ENCODE measurements at places on chromosomes 6 and 20. TPM values are rescaled to one million over a fixed set of nuclear protein-coding genes. Genes with fewer than 3 reads are reported as not detected.
A peak's percentile ranks its signal among the peaks of the same experiment; 100 is the strongest.

The DNAH8 gene
- 0.02 TPM for polyA plus RNA-seq

DNA sequence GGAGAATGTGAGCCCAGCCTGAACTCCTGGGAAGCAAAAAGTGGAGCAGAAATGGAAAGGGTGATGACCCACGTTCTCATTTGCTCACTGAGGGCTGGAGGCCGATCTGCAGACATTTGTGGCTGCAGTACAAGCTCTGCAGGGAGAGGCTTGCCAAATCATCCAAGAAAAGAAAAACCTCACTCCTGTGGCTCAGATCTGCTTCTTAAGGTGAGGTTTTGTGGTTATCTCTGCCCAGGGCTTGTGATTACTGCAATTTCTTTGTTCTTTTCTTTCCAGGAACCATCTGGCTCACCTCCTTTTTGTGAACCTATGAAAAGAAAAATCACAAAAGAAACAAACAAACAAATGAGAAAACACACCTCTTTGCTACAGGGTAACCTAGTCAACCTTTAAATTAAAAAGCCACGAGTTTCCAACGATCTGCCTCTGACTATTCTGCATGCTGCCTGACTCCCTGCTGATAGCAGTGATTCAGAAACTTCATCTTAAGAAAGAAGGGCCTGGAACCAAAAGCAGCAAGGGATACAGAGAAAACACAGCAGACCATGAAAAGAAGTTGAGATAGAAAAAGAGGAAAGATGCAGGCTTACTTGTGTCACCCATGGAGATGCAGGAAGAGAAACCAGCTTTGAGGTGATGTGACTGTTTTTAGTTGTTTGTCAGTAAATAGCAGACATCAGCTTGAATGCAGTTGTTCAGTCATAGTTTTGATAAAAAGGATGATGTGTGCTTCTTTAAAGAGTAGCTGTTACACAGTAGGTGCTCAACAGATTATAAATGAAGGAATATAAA lies 165.1 kb downstream of the LMBRD1 start:
- H3K4me3 ChIP-seq, result no peak overlapping the region
- H3K36me3 ChIP-seq, result no peaks in the 10 kb centered on the region
- H3K27me3 ChIP-seq, result no peaks in the 10 kb centered on the region
- DNase-seq, result no peak
- H3K27ac ChIP-seq, result no peak overlapping the region
- no peaks in the 10 kb centered on the region for H3K4me1 ChIP-seq

GRCh38 chr6:6614096-6614982 lies 25.8 kb downstream of the LY86 start:
- no peak overlapping the region for H3K27ac ChIP-seq
- H3K36me3 ChIP-seq, result no peaks in the 10 kb centered on the region
- no peaks in the 10 kb centered on the region for H3K4me1 ChIP-seq
- no peak for DNase-seq
- peak overlapping the region; percentile 7 for H3K4me3 ChIP-seq
- H3K27me3 ChIP-seq, result no peaks in the 10 kb centered on the region

DNA sequence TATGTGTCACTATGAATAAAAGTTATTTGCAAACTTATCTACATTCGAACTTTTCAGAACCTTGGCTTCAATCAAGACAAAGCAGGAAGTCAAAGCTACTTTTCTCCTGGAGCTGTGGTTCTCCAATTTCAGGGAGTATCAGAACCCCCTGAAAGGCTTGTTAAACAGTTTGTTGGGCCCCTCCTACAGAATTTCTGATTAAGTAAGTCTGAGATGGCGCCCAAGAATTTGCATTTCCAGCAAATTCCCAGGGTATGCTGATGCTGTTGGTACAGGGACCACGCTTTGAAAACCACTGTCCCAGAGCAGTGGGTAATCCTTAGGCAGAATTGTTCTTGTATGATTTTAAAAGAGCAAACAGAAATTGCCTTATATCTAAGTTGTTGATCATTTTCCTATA lies 189.9 kb upstream of the KCNG1 start:
- H3K27ac ChIP-seq, result no peak overlapping the region
- no peaks in the 10 kb centered on the region for H3K27me3 ChIP-seq
- no peaks in the 10 kb centered on the region for H3K36me3 ChIP-seq
- H3K4me3 ChIP-seq, result no peak overlapping the region

DNA sequence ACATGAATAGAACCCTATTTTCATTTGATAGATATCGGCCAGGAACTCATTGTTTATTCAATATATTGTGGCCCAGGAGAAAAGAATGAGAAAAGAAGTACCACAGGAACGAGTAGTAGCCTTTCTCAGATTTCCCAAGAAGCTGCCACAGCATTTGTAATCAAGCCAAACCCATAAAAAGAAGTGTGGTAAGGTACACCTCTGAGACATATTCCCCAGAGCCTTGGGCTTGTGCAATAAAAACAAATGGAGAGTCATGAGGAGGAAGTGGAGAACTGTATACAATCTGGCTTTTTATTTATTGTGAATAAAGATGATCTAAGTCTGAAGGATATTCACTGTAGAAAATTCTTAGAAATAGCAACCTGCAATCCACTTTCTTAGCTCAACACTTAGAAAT lies 36.7 kb downstream of the KIF6 start:
- no peak for DNase-seq
- H3K4me3 ChIP-seq, result no peak overlapping the region
- no peak overlapping the region for H3K27ac ChIP-seq
- no peaks in the 10 kb centered on the region for H3K27me3 ChIP-seq

The LAMA4 gene
- 32.3 TPM for polyA plus RNA-seq

GRCh38 chr6:75480425-75480824 lies 13.2 kb downstream of the FILIP1 start:
- no peaks in the 10 kb centered on the region for H3K4me1 ChIP-seq
- H3K4me3 ChIP-seq, result no peak overlapping the region
- no peaks in the 10 kb centered on the region for H3K27me3 ChIP-seq
- H3K27ac ChIP-seq, result no peak overlapping the region

The PI16 gene
- 7.7 TPM for polyA plus RNA-seq

The PRRT1 gene
- polyA plus RNA-seq, result 16.3 TPM

GRCh38 chr20:58908221-58908620 lies 55.7 kb downstream of the GNAS start:
- no peak overlapping the region for H3K27ac ChIP-seq
- H3K36me3 ChIP-seq, result no peaks in the 10 kb centered on the region
- no peak for DNase-seq

DNA sequence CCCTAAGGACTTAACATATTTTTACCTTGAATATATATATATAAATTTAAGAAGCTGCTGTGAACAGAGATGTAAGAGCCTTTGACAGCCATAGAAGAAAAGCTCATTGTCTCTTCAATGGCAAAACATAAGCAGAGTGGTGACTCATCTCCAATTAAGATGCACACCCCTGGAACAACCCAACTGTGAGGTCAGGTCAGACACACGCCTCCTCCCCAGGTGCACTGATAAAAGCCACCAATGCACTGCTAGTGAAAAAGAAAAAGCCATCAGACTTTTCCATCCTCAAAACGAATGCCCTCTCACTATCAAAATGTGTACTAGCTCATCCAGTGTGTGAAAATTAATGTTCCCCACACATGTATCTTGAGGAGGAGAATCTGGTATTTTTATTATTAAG lies 100.1 kb downstream of the SMLR1 start:
- no peak overlapping the region for H3K4me3 ChIP-seq
- peaks cover 3% of the 10 kb centered on the region for H3K4me1 ChIP-seq
- no peak for DNase-seq
- no peaks in the 10 kb centered on the region for H3K36me3 ChIP-seq
- no peaks in the 10 kb centered on the region for H3K27me3 ChIP-seq

GRCh38 chr6:155765275-155766194 lies 309.9 kb upstream of the NOX3 start:
- H3K27me3 ChIP-seq, result no peaks in the 10 kb centered on the region
- no peak overlapping the region for H3K4me3 ChIP-seq
- H3K4me1 ChIP-seq, result no peaks in the 10 kb centered on the region
- H3K27ac ChIP-seq, result no peak overlapping the region

The MRAP2 gene
- 1.2 TPM for polyA plus RNA-seq

GRCh38 chr6:152642578-152643375 lies 5.6 kb upstream of the SYNE1 start:
- no peaks in the 10 kb centered on the region for H3K27me3 ChIP-seq
- DNase-seq, result peak; percentile 76
- no peak overlapping the region for H3K27ac ChIP-seq
- no peaks in the 10 kb centered on the region for H3K4me1 ChIP-seq

GRCh38 chr6:138234363-138234762 lies 16.1 kb upstream of the PBOV1 start:
- no peak overlapping the region for H3K27ac ChIP-seq
- no peaks in the 10 kb centered on the region for H3K4me1 ChIP-seq
- H3K4me3 ChIP-seq, result no peak overlapping the region
- DNase-seq, result no peak
- H3K27me3 ChIP-seq, result no peaks in the 10 kb centered on the region

The SLC17A4 gene
- polyA plus RNA-seq, result not detected

DNA sequence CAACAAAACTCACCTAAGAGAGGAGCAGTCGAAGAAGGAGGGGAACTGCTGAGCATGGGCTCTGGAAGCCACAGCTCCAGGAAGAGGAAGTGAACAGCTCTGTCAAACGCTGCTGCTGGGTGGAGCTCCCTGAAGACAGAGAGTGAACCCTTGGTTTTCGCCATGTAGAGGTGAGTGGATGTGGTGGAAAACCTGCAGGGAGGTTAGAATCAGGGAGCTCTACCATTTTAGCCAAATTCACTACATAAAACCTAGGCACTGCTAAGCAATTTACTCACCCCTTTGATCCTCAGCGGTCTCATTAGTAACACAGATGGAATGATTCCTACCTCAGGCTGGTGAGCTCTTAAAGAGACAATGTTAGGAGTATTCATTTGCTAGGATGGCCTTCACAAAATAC lies 19.4 kb upstream of the TFAP2A start:
- no peak for DNase-seq
- no peaks in the 10 kb centered on the region for H3K27me3 ChIP-seq
- H3K4me1 ChIP-seq, result no peaks in the 10 kb centered on the region
- H3K27ac ChIP-seq, result no peak overlapping the region
- no peaks in the 10 kb centered on the region for H3K36me3 ChIP-seq
- H3K4me3 ChIP-seq, result no peak overlapping the region

DNA sequence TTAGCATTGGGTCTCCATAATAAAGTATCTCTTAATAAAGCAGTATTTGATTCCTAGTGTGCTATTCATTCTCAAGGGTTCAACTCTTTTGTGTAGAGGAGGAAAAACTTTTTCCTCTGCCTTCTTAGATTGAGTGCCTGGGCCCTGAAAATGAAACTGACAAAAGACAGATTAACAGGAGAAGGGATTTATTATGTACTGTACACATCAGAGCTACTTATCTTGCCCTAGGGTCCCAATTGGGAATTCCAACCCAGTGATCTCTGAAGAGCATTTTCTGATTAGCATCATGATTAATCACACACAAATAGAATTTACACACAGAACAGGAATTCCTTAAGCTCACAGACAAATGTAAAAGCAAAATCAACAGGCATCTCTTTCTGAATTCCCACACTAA lies 128.9 kb downstream of the CD164 start:
- DNase-seq, result no peak
- H3K4me1 ChIP-seq, result peaks cover 4% of the 10 kb centered on the region
- H3K4me3 ChIP-seq, result no peak overlapping the region
- no peaks in the 10 kb centered on the region for H3K36me3 ChIP-seq
- no peak overlapping the region for H3K27ac ChIP-seq
- H3K27me3 ChIP-seq, result no peaks in the 10 kb centered on the region

DNA sequence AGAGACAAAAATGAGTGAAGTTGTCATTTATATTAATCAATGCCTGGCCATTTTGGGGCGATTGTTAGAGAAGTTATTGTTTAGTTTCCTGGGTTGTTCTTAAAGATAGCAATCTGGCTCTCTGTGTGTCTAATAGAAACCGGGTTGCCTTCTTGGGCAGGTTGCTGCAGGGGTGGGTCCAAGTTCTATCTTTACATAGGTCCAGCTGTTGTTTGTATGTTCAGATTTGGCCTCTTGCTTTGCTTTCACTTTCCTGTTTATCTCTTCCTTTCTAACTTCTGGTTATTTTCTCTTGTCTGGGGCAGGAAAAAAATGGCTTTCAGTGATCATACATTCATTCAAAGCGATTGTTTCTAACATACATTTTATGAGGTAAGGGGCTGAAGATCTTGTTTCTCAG lies 128.4 kb upstream of the NOX3 start:
- H3K4me3 ChIP-seq, result no peak overlapping the region
- H3K4me1 ChIP-seq, result peaks cover 2% of the 10 kb centered on the region
- H3K27me3 ChIP-seq, result no peaks in the 10 kb centered on the region
- no peak for DNase-seq
- no peaks in the 10 kb centered on the region for H3K36me3 ChIP-seq
- no peak overlapping the region for H3K27ac ChIP-seq

DNA sequence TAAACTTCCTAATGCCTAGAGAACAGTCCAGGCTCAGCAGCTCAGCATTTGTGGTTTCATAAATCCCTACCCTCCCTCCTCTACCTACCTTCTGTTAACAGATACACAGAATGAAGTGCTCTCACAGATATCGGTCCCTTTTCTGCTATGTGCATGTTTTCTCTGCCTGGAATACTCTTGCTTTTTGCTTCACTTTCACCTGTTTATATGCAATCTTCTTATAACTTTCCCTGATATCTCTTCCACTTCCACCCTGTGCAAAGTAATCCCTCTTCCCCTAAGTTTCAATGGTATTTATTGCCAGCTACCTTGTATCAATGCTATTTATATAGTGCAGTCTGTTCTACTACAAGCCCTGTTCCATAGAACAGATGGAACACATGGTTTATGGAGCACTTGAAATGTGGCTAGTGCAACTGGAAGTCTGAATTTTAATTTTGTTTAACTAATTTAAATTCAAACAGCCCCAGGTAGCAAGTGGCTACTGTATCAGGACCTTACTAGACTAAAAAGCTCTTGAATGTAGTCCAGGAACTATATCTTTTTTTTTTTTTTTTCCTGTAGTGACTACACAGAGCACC lies 3.1 kb upstream of the TAB2 start:
- H3K27ac ChIP-seq, result no peak overlapping the region
- DNase-seq, result no peak
- H3K4me3 ChIP-seq, result no peak overlapping the region
- no peaks in the 10 kb centered on the region for H3K36me3 ChIP-seq
- no peaks in the 10 kb centered on the region for H3K4me1 ChIP-seq

GRCh38 chr6:129679275-129679674 lies 30.7 kb downstream of the ARHGAP18 start:
- H3K4me1 ChIP-seq, result no peaks in the 10 kb centered on the region
- H3K27ac ChIP-seq, result no peak overlapping the region
- H3K27me3 ChIP-seq, result no peaks in the 10 kb centered on the region
- no peak for DNase-seq
- H3K4me3 ChIP-seq, result no peak overlapping the region
- no peaks in the 10 kb centered on the region for H3K36me3 ChIP-seq

DNA sequence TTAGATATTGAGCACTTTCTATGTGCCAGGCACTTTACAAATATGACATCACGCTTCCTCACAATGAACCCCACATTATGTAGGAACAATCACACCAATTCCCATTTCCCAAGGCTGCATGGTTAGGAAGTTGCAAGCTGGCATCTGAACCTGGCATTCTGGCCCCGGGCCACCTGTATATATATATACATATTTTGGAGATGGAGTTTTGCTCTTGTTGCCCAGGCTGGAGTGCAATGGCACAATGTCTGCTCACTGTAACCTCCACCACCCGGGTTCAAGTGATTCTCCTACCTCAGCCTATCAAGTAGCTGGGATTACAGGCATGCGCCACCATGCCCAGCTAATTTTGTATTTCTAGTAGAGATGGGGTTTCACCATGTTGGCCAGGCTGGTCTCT lies 30.4 kb downstream of the SRC start:
- no peaks in the 10 kb centered on the region for H3K27me3 ChIP-seq
- no peak overlapping the region for H3K27ac ChIP-seq
- H3K4me1 ChIP-seq, result peaks cover 5% of the 10 kb centered on the region
- no peak overlapping the region for H3K4me3 ChIP-seq
